CD4-positive, alpha-beta T cell treated with Interleukin-1 beta for 1 hour (primary cell): ENCODE measurements at places on chromosomes 2 and 18.

- DNase-seq, result no peak
These were observed 310.6 kb downstream of the ZNF804A start for GRCh38 chr2:184908966-184909365.

GRCh38 chr18:55179425-55179824, 220.2 kb upstream of the CCDC68 start:
- DNase-seq, result no peak

DNA sequence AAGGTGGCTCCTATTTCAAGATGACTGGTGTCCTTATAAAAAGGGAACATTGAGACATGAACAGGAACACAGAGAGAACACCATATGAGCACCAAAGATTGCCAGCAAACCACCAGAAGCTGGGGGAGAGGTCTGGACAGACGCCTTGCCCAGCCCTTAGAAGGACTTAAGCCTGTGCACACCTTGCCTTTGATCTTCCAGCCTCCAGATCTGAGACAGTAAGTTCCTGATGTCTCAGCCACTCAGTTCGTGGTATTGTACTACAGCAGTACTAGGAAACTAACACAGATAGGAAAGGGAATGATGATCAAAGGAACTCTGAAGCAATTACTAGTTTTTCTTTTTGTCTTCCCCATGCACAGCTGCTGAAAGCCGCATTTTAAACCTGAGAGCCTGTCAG, 137.3 kb upstream of the FHL2 start:
- no peak for DNase-seq

- no peak for DNase-seq
These were observed 9.4 kb downstream of the INSIG2 start for GRCh38 chr2:118097657-118098056.

DNA sequence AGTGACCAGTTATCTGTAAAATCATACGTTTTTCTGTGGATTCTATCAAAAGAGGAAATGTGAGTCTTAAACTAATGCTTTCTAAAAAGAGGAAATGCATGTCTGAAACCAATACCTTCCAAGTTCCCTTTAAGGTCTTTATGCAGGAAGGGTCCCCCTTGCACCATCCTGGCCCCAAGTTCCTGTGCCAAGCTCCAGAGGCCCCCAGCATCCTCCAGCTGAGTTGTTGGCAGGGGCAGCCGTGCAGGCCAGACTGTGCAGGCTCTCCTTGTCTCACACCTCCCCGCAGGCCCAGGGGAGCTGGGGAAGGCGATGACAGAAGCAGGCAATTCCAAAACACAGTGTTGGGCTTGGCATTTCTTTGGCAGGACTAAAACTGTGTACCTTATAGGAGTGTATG, 39.2 kb downstream of the DPYSL5 start:
- no peak for DNase-seq

GRCh38 chr18:46009125-46009840, 42.2 kb upstream of the EPG5 start:
- peak; percentile 15 for DNase-seq

DNA sequence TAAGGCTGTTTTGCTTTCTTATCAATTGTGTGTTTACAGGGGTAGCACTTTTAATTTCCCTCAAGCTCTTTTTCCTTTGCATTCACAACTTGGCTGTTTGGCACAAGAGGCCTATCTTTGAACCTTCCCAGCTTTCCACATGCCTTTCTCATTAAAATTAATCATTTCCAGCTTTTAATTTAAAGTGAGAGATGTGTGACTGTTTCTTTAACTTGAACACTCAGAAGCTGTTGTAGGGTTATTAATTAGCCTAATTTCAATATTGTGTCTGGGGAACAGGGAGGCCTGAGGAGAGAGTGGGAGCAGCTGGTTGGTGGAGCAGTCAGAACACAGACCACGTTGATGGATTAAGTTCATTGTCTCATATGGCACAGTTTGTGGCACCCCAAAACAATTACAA, 4.7 kb downstream of the ASB1 start:
- no peak for DNase-seq

GRCh38 chr18:25392192-25392591, 40.2 kb upstream of the ZNF521 start:
- DNase-seq, result no peak
